ENCODE measurements at places on chromosomes 13 and 19.

DNA sequence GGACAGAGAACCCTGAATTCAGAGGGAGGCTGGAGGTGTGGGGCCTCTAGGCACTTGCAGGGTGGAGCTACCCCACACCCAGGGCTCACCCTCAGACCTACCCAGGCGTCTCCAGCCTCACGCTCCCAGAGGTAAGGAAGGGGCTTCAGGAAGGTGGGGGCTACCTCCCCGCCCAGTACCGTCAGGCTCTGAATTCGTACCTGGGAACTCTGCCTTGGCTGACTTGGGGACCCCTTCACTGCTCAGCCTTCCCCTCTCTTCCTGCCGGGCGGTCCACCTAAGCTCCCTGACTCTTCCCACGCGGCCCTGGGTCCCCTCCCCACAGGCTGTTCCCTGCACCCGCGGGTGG, 28.5 kb upstream of the PARP4 start:
- no peak for DNase-seq

- no peak for DNase-seq
Observed at GRCh38 chr19:8506402-8506957, 4.0 kb upstream of the PRAM1 start.

GRCh38 chr13:38262211-38262610, 87.4 kb upstream of the UFM1 start:
- DNase-seq = no peak

DNA sequence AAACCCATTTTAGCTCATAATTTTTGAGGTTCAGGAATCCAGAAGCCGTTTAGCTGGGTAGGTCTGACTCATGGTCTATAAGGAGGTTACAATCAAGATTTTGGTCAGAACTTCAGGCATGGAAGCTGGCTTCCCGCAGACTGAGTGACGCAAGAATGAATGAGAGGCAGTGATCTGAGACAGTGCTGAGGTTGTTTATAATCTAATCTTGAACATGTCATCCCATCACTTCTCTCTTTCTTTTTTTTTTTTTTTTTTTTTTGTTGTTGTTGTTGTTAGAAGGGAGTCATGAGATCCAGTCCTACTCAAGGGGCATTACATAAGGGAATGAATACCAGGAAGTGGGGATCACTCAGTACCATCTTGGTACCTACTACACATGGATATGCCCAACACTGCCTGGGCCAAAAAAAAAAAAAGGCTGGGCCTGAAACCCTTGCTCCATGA, 217.4 kb downstream of the DLEU7 start:
- DNase-seq = no peak

DNA sequence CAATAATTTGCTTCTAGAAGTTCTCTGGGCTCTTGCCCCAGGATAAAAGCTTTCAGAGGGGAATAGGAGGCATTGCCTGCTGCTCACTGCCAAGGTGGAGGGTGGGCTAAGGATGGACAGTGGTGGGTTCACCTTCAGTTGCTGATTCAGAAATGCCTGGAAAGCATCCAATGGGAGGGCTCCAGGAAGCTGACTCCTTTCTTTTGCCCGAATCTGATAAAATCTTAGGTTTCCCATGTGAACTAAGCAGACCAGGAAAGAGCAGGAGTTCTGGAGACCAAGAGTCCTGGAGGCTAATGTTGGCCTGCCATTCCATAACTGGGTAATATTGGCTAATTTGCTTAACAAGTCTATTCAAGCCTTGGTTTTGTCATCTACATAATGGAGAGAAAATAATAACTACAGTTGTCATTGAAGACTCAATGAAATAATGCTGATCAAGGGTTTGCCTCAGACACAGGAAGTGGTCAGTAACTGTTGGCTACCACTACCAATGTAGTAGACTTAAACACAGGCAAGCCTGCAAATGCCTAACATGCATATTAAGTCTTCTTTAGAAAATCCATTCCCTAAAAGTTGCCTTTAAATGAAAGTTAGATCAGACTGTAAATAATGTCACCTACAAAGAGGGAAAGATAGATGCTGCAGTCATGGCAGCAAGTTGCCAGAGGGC, 528.4 kb upstream of the NBEA start:
- DNase-seq = no peak

DNA sequence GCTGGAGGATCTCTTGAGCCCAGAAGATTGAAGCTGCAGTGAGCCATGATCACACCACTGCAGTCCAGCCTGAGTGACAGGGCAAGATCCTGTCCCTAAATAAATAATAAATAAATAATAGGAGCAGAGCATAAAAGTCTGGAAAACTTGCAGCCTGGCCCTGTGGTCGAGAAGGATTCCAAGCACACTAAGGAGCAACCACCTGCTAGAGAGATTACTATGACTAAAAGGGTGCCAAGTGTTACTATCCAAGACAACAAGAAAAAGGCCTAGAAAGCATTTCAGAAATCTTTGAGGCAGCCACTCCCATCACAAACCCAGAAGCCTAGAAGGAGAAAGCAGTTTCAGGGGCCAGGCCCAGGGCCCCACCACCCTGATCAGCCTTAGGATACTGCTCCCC, 46.1 kb downstream of the LHFPL6 start:
- no peak for DNase-seq

GRCh38 chr19:10761443-10762250, 43.8 kb downstream of the DNM2 start:
- DNase-seq = no peak

DNA sequence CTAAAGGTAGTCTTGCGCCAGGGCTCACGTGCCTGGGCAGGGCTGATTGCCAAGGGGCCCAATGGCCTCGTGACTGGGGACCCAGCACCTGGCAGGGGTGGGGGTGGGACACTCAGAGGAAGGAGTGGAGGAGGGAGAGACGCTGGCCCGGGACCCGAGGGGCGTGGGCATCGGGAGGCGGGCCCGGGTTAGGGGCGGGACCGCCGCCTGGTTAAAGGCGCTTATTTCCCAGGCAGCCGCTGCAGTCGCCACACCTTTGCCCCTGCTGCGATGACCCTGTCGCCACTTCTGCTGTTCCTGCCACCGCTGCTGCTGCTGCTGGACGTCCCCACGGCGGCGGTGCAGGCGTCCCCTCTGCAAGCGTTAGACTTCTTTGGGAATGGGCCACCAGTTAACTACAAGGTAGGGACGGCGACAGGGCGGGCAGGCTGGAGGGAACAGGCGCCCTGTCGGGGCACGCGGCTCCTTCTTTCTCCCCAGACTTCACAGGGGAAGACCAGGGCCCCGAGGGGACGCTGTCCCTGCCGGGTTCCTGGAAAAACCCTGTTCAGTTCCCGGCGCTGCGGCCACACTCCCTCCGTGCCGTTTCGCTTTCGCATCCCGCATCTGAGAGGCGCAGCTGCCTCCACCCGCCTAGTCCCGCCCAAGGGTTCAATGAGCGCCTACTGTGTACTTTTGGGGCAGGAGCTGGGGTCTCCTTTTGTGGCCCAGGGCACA, at the start of gene IFI30:
TSS of gene IFI30 (plus strand) at position 242 of the 717 bp plus-strand sequence. CDS start at position 271, 29 bp downstream.
- DNase-seq = no peak

DNA sequence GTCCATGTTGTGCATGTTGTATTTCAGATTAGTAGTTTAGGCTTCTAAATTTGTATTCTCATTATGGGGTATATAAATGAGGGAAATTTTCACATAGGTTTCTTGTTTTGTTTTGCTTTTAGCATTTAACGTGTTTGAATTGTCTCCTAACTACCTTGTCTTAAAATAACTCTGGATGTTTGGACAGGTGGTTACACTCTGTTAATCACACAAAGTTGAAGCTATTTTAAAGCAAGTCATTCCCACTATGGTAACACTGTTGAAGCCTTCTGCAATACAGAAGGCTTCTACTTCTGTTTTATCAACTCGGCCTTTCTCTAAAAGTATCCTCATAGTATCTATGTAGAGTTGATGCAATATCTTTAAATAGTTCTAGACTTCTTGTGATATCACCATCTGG, 245.3 kb upstream of the HTR2A start:
- DNase-seq = no peak

DNA sequence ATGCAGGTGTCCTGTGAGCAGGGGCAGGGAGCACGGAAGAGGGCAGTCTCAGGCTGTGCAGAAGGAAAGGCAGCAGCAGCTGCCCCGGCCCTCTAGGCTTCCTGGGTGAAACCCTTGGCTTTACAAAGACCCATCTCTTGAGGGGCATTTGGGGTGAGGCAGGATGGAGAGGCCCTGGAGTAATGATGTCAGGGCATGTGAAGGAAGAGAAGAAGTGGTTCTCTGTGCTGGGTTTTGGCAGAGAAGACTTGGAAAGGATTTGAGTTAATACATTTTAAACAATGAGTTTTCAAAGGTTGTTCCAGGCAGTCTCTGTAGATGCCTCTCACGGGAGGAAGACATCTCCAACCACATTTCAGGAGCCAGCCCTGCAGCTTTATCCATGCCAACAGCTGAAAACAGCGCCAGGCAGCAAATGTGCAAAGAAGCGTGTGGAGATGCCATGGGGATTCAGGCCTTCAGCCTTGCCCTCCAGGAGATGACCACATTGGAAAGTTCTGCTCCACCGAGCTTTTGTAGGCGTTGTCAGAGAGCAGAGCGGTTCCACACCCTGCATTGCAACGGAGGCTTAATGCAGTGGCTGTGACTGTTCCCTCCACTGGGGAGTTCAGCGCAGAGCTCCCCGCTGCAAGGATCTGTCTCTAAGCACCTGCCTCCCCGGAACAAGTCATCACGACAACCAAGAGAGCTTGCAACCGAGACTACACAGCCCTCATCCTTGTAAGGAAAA, 322.8 kb downstream of the UQCRFS1 start:
- no peak for DNase-seq

DNA sequence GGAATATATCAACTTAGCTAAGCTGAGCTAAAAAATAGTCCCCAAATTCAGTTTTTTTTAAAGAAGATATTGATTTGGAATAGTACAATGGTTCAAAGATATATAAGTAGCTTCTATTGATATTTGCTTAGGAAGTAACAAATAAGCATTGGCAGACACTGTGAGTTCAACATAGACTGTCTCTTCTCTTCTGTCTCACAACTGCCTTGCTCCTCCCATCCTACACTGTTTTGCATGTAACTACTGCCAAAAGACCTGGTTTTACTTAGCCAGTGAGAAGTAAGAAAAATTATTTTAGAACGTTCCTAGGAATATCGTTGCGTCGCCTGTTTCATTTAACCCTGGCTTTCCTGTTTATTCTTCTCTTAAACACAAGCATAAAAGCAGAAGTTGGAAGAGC, 859.0 kb upstream of the SPRY2 start:
- DNase-seq = no peak

DNA sequence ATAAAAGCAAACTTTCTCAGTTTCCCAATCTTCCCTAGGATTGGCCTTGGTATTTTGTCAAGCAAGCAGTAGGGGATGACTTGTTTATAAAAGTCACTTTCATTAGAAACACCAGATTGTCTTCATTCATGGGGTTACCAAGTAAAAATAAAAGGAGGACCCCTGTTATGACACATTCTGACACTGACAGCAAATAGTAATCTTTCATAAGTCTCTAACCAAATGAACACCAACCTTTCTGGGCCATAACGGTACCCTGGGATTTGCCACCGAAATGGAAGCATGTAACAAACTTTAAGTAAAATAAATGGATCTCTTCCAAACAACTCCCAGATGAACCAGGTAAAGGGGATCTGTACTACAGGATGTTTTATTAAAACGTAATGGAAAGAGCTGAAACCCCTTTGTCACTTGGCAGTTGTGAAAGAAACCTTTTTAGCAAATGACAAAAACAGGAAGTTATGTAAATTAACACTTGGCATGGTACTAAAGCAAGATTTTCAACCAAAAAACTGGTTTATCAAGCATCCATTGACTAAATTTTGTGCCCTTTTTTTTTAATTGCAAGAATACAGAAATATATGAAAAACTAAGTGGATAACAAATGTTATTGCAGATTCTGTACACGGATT, 335.6 kb downstream of the RBM26 start:
- DNase-seq = no peak
